Activated naive CD4-positive, alpha-beta T cell treated with anti-CD3 and anti-CD28 coated beads, Interleukin-2, amount 10 ng/mL, durations not matched to agents 7 days and 5 days (primary cell): ENCODE measurements at places on chromosomes 1 and 21.

- no peak for DNase-seq
These were observed 10.4 kb downstream of the RCAN1 start for GRCh38 chr21:34604556-34604955.

- no peak for DNase-seq
These were observed 156.0 kb downstream of the PGBD5 start for GRCh38 chr1:230270185-230270558.

DNA sequence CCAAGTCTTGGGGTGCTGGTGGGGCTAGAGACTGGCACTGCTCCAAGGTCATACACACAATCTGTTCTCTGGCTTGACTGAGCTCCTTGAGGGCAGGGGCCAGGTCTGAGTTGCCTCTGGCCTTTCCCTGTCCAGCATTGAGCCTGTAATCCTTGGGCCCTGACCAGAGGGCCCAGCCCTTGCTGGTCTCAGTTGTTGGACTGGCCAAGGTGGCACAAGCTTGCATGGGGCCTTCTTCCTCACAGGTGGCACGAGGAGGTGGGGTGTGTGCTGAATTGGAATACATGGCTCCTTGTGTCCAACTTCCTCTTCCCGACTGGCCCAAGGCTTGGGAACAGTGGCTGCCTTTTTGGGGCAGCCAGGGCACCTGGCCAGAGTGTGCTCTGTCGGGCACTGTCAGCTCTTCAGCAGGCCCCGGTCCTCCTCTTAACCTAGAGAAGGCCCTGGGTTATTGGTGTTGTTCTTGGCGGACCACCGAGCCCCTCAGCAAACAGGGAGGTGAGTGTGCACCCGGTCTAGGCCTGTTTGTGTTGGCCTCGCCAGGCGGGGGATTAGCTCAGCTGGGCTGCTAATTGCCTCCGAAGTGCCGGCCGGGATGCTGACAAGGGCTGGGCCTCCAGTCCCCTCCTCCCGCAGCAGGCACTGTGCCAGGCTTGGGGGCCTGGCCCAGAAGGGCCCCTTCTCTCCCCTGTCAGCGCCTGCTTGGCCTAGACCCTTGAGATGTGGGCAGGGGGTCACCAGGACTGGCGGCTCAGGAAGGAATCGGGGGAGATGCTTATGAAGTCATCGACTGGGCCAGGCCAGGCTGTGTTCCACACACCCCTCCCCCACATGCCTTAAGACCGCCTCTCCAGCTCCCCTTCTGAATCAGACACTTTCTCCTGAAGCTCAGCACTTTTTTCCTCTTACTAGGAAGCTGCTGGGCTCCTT, 28.5 kb downstream of the WNT4 start:
- DNase-seq: no peak

DNA sequence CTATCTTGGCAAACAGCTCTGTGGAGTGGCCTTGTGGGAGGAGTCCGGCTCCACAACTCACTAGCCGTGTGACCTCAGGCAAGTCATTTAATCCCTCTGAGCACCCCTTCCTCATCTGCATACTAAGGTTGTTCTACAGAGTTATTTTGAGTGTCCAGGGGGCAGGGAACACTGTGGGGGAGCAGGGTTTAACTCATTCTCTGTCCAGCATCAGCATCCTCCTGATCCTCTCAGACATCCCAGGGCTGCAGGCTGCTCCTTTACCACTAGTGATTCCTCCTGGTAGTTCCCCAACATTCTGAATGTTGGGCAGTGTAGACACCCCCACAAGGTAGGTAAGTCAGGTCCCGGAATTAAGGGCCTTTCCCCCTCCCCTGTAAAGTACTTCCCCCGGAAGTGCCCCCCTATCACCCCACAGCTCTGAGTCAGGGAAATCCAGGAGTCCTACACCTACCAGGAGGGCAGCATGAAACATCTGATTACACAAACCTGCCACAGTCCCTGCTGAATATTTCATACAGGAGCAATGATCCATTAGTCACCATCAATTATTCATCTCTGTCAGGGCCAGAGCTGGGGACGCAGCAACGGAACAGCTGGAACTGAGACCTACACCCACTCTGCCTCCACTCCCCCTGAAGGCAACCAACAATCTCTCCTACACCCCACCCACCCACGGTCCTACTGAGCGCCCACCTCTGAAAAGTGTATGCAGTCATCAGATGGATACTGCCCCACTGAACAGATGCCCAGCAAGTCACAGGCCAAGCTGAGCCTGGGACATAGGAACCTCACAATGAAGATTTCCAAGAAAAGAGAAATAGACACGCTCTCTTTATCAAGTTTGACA, 20.5 kb downstream of the SYT2 start:
- DNase-seq: peak; percentile 8

- no peak for DNase-seq
These were observed 5.2 kb upstream of the SF3A3 start for GRCh38 chr1:37994886-37995566.

DNA sequence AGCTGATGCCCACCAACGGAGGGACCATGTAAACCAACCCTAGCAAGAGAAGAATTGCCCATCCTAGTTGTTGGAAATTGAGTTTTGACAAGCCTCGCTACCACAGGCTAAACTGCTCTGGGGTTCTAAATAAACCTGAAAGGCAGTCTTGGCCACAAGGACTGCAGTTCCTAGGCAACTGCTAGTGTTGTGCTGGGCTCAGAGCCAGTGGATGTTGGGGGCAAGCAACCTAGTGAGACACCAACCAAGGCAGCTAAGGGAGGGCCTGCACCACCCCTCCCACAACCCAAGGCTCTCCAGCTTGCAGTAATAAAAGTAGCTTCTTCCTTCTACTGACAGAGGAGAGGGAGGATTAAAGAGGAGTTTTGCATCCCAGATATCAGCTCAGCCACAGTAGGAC, 102.4 kb upstream of the PKN2 start:
- no peak for DNase-seq

GRCh38 chr21:43829575-43830119, 35.4 kb upstream of the AGPAT3 start:
- DNase-seq: no peak

- no peak for DNase-seq
These were observed 48.4 kb upstream of the ADORA3 start for GRCh38 chr1:111551623-111552411.

DNA sequence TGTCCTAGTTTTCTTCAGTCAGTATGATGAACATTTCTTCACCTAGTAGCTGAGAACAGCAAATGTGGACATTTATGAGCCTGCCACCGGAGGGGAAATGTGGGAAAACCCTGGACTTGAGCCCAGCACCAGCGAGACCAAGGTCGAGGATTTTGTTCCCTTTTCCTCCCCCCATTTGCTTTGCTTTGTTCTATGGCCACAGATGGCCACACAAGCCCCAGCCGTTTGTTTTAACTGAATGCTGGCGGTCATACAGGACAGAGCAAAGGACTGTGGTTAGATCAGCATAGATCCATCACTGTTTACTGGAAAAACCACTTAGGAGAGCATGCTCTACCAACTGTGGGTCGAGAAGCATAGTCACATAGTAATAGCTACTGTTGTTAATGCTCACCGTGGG, 20.9 kb downstream of the SH2D2A start:
- DNase-seq: no peak

- DNase-seq: no peak
These were observed 941 bp downstream of the ELAVL4 start for GRCh38 chr1:50109647-50110075.

DNA sequence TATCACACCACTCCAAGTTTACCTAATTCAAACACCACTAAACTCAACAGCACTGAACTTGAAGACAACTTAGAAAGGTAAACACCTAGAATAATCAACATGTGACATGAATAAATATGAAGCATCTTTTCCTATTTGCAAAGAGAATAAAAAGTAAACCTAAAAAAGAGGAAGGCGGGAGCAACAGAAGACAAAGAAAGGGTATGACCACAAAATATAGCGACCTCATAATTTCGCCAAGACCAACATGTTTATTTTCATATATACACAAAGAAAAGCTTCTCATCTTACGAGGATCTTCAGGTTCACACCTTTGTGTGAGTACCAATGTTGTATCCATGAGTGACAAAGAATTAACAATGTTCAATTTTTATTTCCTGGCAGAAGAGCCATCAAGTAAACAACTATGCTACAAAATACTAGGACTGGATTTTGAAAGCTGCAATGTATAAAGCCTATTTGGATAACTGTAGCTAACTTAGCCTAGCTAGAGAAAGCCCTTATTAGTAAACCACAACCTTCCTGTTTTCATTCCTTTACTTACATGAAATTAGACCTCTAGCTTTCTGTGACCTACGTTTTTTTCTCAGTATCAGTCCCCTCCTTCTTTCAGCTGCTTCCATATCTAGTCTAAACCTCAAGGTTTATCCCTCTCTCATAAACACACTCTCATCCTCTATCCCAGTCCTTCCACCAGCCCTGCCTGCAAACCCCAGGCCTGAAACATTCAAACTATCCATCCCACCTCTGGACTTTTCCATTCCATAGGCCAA, 21.3 kb upstream of the PHTF1 start:
- DNase-seq: no peak

DNA sequence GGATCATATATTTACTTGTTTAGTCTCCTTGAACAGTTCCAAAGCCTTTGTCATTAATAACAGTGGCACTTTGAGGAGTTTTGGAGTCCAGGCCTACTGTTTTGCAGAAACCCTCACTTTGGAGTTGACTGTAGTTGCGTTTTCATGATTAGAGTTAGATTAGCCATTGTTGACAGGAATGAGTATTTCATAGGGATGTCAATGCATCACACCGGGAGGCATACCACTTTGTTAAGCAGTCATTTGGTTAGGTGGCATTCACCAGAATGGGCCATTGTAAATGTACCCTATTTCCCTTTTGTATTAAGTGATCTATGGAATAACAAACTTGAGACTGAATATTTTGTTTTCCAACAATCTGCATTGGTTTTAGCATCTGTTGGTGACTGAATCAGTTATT, 11.8 kb downstream of the MRPS6 start:
- no peak for DNase-seq

GRCh38 chr1:174692313-174692712, 244.5 kb downstream of the GPR52 start:
- DNase-seq: no peak

DNA sequence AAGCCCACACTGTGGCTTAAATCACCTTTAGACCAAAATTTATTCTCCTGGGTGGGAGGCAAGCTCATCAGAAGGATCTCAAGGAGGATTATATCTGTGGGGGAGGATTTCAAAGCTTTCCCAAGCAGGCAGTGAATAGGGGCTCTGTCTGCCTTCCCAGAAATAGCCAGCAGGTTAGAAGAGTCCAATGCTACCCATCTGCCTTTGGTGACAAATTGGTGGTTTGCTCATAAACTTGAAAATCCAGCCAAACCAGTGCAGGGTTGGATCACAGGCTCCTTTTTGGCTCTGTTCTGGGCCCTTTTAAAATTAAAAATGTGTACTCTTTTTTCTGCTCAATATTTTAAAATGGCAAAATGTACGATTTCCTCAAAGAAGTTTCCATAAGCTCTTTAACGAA, 118.9 kb upstream of the ZC3H11B start:
- DNase-seq: no peak

DNA sequence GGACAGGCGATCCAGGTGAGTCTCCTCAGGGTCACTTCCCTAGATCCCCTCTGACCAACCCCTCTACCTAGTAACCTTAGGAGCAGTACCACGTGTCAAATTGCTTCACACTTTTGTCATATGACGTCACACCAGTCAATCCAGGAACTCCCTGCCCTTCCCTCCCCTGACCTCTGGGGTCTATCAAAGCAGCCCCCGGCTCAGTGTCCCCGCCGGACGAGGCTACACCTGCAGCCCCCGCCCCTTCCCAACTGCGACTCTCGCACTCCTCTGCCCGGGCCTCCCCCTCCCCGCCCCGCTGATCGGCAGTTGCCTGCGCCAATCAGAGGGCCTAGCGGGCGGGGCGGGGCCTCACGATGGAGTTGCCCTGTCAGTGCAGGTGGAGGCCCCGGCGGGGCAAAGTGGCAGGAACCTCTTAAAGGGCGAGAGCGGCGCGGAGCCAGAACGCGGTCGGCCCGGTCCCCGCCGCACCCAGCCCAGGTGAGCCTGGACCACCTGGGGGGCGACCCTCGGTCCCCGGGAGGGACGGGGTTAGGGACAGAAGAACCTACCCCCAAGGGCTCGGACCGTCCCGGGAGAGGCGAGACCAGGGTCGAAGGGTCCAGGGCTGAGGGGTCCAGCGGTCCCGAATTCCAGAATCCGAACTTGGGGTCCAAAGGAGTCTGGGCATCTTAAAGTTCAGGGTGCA, 27.5 kb upstream of the EPB41 start:
- DNase-seq: peak; percentile 94

DNA sequence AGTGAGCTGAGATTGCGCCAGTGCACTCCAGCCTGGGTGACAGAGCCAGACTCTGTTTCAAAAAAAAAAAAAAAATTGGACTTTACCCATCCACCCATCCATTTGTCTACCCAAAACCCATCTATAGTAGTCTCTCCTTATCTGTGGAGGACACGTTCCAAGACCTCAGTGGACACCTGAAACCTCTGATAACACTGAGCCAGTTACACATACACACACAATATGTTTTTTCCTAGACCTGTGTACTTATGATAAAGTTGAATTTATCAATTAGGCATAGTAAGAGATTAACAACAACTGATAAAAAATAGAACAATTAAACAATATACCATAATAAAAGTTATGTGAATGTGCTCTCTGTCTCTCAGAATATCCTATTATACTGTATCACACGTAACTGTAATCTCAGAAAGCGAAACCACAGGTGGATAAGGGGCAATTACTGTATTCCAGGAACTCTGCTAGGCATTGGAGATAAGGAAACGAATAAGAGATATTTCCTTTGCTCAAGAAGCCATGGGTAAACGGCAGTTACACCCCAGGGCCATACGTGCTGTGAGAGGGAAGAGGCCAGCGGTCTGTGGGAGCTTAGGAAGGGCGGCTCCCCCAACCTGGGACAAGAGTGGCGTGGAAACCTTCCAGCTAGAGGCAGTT, 84.2 kb upstream of the DISP3 start:
- no peak for DNase-seq

GRCh38 chr1:244751271-244751895, 84.1 kb upstream of the COX20 start:
- DNase-seq: no peak

- peak; percentile 59 for DNase-seq
These were observed 63.4 kb upstream of the NEK2 start for GRCh38 chr1:211738691-211739301.

DNA sequence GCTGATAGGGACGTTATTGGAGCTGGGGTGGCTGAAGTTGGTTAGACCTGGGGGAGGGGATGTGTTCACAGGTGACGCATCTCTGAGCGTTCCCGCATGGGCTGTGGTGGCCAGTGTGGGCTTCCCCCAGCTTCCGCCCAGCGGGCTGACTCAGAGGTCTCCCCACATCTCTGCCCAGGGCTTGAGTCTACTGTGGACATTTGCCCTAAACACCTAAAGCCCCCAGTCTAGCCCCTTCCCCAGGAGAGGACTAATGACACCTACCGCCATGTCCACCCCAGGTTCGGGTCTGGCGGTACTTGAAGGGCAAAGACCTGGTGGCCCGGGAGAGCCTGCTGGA, 2.0 kb downstream of the AGRN start:
- no peak for DNase-seq

GRCh38 chr1:113770031-113770430, 10.7 kb upstream of the PHTF1 start:
- DNase-seq: no peak

DNA sequence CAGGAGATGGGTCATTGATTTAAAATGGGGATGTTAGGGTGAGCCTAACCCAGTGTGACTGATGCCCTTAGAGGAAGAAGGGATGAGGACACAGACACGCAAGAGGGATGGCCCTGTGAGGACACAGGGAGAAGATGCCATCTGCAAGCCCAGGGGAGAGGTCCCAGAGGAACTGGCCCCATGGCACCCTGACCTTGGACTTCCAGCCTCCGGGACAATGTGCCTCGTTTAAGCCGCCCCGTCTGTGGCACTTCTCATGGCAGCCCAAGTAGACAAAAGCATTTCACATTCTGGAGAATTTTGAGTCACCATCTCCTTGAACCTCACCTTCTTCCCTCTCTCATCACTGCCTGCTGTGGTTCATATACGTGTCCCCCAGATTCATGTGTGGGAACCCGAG, 20.1 kb upstream of the PCBP3 start:
- DNase-seq: no peak
